ENCODE measurements at places on chromosomes 4 and X.
A peak's percentile ranks its signal among the peaks of the same experiment; 100 is the strongest.

DNA sequence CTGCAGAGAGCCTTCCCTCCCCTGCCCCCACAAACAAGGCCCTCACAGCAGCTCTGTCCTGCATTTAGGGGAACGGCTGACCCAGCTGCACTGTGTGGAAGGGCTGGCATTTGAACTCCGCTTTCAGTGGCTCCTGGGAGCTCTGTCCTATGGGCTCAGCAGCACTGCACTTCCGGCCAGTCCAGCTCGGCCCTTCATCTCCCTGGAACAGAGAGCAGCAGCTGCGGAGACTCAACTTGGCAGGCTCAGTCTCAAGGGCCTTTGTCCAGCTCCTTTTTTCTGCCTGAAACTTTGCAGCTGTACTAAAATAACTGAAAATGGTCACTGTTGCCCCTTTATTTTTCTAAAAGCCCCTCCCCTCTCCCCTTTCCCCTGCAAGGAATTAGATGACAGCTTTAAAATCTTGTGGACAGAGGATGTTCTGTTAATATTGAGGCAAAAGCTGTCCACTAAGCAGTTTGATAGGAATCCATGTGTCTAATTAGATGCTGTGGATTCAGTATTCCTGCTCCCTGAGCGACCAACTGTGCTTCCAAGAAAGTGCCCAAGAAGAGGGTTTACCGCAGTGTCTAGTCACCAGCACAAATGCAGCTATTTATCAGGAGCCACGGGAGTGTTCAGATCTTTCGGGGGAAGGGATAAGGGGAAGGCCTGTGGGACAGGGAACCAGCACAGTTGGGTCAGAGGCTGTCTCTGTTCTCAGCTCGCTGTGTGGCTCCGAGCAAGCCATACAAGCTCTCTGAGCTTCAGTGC, 133.1 kb downstream of the AFAP1 start:
- no peak for DNase-seq

GRCh38 chr4:108950158-108950915, 187.5 kb upstream of the ETNPPL start:
- no peak for DNase-seq

DNA sequence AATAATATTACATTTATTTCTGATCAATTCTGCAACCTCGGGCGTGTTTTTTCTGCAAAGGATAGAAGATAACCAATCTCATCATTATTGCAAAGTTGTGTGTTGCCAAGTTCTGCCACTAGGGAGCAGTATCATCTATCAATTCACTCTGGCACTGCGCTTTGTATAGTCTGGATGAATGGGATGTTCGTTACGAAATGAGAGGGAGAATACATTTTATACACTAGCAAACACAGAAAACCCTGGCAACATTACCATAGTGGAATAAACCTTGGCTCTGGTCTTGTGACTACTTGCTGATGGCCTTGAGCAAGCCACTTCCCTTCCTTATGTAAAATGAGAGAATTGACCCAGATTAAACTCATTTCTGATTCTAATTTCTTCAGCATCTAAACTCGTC, 97.5 kb upstream of the ZNF518B start:
- DNase-seq, result peak; percentile 48

- no peak for DNase-seq
Measured at GRCh38 chr4:101418055-101418454, 70.7 kb upstream of the PPP3CA start.

- no peak for DNase-seq
Measured at GRCh38 chrX:49247916-49248811, 12.9 kb downstream of the CCDC22 start.

DNA sequence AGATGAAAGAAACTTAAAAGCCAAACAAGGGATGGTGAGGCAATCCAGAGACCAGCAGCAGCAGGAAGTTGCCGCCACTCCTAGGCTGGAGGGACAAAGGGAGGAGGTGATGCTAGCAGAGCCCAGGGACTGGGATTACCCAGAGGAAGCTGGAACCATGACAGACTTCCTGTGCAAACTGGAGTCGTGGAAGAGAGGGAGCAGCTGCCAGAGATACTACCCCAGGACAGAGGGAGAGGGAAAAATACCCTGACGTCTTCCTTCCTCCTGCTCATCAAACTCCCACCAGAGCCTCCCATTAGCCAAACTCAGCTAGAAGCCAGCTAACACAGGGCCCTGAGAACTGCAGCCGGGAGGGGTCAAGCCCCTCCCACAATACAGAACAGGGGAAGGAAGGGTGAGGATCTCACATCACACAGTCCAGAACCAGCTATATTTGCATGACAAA, 101.2 kb upstream of the KLF3 start:
- no peak for DNase-seq

GRCh38 chr4:129167640-129168260, 71.8 kb downstream of the C4orf33 start:
- no peak for DNase-seq

GRCh38 chr4:125392694-125393093, 77.9 kb downstream of the FAT4 start:
- DNase-seq, result no peak

DNA sequence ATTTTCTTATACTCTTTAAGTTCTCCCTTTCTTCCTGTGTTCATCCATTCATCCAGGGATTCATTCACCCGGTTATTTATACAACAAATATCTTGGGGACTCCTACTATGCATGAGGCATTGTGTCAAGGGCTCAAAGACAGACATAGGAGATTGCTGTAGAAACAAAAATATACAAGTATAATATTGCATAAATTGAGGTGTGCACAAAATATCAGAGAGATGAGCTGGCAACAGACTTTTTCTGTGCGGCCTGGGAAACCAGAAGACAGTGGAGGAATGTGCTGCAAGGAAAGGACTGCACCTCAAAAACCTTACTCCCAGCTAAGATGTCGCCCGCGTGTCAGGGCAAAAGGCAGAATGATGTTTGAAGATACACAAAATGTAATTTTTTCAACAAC, 9.6 kb downstream of the OTOP1 start:
- DNase-seq, result no peak

GRCh38 chrX:47358387-47359065, 11.9 kb upstream of the ZNF157 start:
- DNase-seq, result no peak

DNA sequence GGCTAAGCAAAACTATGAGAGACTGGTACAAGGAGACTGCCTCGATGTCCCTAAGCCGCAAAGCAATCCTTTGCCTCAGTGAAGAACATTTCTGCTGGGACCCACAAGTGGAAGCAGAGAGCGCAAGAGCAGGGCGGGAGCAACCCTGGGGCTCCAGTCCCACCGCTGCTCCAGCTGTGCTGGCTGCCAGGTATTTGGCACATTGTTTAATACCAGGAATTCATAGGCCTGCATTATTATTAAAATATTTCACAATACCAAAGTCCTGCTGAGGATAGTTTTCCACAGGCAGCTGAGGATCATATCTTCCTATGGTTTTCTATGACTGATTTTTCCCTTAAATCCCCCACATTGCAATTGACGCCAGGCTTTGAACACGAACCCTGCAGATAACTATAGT, 163.5 kb upstream of the TLL1 start:
- no peak for DNase-seq

DNA sequence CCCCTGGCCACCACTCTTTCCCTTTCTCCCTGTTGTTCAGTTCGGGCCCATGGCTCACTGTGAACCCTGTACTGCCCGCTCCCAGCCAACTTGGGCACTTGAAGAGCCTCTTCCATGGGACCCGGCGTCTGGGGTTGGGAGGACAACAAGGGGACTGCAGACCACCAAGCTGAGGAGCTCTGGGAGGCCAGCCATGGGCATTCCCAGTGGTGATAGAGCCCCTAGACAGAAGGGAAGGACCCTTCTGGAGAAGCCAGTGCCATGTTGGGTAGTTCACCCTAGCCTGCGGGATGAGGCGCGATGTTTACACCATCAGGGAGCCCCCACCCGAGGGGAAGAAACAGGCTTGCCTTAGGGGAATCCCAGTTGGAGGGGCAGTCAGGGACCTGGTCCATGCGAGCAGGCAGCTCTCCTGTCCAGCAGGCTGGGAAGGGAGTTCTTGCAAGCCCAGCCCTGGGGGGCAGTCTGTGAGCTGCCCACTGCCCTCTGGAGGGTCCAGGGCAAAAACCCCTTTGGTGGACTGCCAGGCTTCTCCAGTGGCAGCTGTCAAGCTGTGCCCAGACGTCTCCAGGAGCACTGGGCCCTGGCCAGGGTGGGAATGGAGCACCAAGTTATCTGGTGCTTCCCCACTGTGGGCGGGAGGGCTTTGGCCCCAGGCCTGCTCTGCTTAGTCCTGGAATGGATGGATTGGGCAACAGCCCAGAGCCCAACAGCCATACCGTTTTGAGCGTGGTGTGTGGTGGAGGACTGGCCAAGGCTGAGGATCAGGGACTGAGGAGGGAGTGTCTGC, 23.7 kb upstream of the UBA1 start:
- no peak for DNase-seq

- DNase-seq, result no peak
Measured at GRCh38 chrX:19382555-19383145, 38.9 kb downstream of the PDHA1 start.

DNA sequence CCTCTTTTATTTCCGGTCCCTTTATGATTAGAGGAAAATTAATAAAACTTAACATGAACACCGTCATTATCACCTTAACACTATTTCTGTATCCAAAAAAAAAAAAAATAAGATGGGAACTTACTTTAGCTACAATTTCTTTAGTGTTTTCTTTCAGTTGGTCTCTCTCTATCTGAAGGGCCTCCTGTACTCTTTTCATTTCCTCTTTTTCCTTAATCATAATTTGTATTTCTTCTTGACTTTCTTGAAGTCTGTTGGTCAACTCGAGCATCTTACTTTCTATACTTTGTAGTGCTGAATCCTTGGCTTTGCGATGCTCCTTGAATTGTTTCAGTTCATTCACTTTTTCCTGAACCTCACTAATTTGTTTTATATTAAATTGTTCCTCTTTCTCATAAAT, 45.3 kb upstream of the BDH2 start:
- no peak for DNase-seq

GRCh38 chrX:132855780-132856341, 102.6 kb downstream of the HS6ST2 start:
- DNase-seq, result no peak

GRCh38 chr4:104763554-104764222, 269.0 kb upstream of the CXXC4 start:
- peak; percentile 55 for DNase-seq

DNA sequence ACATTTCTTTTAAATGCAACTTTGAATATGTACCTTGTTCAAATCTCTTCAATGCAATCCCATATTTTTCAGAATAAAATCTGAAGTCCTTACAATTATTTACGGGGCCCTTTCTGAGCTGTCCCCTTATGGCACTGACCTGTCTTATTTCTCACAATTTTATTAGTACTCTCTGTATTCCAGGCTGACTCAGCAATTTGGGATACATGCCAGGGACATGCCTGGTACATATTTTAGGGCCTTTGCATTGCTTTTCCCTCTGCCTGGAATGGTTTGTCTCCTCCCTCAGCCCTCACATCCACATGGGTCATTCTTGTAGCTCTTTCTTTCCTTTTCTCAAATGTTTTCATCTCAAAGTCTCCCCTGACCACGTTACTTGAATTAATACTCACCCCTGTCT, 172.2 kb upstream of the TECRL start:
- no peak for DNase-seq

DNA sequence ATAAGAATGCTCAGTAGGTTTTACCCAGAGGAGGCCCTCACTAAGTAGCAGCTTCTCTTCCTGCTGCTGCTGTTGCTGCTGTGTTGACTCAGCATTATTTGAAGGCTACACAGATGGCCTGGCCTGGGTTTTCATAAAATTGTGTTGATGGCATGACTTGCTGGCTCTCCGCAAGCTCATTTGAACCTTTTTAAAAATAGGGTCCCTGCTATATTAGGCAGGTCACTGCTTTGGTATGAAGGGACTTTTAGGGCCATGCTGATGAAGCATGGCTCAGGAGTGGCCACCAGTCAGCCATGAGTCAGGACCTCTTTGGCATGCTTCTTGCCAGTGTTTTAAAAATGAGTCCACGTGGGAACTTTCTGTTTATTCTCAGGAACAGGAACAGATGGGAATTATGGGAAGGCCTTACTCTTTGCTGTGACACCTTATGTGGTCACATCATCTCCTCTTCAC, 128.7 kb downstream of the MID1IP1 start:
- DNase-seq, result no peak

- no peak for DNase-seq
Measured at GRCh38 chr4:7431696-7432530, 2.8 kb downstream of the PSAPL1 start.

GRCh38 chr4:52010986-52011385, 9.2 kb downstream of the LRRC66 start:
- DNase-seq, result no peak

All from NCI-H1105 treated with DMSO at 0.1 percent for 48 hours (cell line).